ENCODE measurements at places on chromosomes 7 and 10.

DNA sequence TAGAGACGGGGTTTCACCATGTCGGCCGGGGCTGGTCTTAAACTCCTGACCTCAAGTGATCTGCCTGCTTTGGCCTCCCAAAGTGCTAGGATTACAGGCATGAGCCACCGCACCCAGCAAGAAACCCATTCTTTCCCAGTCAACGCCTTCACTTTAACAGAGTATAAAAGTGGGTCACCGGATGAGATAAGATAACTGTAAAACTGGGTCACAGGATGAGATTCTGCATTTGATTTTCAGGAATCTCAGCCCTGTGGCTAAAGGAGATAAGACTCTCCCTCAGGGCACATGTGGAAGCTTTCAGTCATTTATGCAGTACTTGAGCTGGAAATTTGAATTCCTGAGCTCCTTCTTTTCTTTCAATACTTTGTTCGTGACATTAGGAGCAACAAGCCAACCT is 70.8 kb downstream of the LRRC17 start:
- DNase-seq, result peak; percentile 79

DNA sequence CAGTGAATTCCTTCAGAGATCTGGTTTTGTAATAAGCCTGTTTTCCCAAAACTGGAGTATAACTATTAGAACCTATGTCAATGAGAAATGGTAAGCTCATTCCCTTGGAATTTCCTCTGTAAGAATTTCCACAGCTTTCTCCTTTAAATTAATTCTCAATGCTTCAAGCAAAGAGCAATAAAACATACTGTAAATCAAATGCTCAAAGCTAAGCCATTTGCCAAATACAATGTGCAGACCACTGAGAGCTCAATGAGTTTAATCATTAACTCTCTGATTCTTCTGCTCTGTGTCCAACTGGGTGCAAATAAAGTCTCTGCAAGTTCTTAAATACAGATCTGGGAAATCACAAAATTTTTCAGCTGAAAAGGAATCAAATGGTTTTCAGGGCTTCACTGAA is 227.6 kb upstream of the IMMP2L start:
- peak; percentile 44 for DNase-seq

- DNase-seq, result peak; percentile 79
These were observed 22.5 kb downstream of the LRRN3 start for GRCh38 chr7:111113263-111114017.

DNA sequence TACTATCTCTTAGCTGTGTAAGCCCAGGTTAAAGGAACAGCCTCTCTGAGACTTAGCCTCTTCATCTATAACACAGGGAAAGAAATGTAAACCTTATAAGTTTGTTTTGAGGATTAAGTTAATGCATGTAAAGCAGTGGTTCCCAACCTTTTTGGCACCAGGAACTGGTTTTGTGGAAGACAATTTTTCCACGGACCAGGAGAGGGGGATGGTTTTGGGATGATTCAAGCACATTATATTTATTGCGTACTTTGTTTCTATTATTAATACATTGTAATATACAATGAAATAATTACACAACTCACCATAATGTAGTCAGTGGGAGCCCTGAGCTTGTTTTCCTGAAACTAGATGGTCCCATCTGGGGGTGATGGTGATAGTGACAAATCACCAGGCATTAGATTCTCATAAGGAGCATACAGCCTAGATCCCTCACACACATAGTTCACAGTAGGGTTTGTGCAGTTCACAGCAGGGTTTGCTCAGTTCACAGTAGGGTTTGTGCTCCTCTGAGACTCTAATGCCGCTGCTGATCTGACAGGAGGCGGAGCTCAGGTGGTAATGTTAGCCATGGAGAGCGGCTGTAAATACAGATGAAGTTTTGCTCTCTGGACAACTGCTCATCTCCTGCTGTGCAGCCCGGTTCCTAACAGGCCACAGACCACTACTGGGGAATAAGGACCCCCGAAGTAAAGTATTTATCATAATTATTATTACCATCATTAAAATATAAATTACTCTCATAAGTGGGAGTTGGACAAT is 41.3 kb upstream of the ANK3 start:
- DNase-seq, result peak; percentile 26

DNA sequence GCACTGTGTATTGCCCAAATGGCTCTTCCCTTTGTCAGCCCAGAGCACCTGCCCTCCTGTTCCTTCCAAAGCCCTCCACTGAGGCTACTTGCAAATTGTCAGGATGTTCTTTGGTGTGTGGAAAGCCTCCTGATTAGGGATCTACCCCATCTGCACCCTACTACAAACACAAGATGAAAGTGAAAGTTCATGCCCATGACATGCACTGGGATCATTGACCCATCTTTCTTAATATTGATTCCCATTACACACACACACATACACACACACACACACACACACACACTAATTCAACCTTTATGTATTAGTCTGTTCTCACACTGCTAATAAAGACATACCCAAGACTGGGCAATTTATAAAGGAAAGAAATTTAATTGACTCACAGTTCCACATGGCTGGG is 213.7 kb upstream of the IGFBP3 start:
- DNase-seq, result no peak

DNA sequence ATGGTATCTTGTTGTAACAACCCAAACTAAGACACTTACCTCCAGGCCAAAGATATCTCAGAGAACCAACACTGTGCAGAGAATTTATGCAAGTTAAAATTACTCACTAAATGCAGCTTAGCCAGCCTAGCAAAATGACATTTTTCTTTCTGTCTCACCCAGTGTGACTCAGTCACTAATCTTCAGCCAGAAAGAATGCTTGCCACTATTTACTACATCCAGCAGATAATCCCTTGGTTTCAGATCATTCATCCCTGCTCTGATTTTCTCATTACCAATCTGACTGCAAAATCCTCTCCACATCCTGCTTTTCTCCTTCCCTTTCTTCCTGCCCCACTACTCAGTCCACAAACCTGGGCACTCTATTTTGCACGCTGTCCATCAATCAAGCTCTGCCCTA is 93.5 kb upstream of the NEBL start:
- peak; percentile 50 for DNase-seq

DNA sequence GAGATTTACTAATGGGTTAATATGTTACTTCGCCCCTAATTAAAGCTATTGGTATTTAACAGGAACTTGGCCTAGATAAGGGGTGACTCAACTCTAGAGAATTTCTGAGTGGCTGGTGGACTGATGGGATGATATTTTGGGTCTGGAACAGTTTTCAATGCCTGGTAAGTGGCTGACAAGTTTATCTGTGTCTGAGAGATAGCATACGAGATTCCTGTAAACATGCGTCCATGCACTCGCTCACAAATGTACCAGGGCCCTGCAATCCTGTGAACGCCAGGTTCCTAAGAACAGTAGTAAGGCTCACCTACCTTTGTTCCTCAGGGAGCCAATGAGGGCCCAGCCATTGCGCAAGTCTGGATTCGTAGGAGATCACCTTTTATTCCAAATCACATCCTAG is 683.8 kb upstream of the ANKRD30A start:
- DNase-seq, result peak; percentile 46

- no peak for DNase-seq
These were observed 5.6 kb upstream of the NSUN5 start for GRCh38 chr7:73314271-73314670.

DNA sequence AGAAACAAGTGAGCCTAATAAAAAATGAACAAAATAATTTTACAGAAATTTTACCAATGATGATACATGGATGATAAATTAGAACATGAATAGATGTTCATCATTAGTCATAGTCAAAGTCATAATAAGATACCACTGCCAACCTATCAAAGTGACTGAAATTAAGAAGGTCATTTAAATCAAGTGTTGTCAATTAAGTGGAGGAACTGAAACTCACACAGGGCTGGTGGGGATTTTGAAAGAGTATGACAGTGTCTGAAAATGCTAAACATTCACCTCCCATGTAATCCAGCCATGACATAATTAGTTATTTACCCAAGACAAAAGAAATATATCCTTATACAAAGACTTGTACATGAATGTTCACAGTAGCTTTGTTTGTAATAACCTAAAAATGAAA is 57.1 kb upstream of the DYNC1I1 start:
- DNase-seq, result no peak

GRCh38 chr7:66083677-66084076 is 8.1 kb downstream of the ASL start:
- DNase-seq, result no peak

GRCh38 chr10:15672469-15672868 is 47.3 kb downstream of the ITGA8 start:
- no peak for DNase-seq

GRCh38 chr10:61628151-61628874 is 34.4 kb upstream of the CABCOCO1 start:
- DNase-seq, result peak; percentile 76

DNA sequence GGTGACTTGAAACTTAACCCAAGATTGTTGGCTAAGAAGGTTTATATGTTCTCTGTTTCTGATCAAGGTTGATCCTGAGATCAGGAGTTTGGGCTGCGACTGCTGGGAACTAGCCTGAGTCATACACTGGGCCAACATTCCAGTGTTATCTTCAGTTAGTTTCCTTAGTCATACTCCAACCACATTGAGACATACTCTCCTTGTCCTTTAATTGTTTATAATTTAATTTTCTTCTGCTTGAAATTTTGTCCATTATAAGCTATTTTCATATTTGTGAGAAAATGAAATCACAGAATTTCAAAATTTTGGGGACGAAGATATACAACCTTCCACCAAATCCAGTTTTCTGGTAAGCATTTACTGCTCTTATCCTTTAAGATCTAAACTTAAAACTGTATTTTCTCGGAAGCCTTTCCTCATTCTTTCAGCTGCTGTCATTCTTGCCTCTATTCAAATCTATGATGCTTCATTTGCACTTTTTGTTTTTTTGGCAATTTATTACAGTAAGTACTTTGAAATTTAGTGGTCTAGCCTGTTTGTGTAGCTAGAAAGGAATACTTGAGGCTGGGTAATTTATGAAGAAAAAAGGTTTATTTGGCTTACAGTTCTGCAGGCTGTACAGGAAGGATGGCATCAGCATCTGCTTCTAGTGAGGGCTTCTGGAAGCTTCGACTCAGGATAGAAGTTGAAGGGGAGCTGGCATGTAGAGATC is 63.4 kb upstream of the POT1 start:
- DNase-seq, result peak; percentile 93

- no peak for DNase-seq
These were observed 52.2 kb downstream of the DIP2C start for GRCh38 chr10:637221-637620.

GRCh38 chr7:50335795-50336754 is 31.6 kb downstream of the IKZF1 start:
- no peak for DNase-seq

DNA sequence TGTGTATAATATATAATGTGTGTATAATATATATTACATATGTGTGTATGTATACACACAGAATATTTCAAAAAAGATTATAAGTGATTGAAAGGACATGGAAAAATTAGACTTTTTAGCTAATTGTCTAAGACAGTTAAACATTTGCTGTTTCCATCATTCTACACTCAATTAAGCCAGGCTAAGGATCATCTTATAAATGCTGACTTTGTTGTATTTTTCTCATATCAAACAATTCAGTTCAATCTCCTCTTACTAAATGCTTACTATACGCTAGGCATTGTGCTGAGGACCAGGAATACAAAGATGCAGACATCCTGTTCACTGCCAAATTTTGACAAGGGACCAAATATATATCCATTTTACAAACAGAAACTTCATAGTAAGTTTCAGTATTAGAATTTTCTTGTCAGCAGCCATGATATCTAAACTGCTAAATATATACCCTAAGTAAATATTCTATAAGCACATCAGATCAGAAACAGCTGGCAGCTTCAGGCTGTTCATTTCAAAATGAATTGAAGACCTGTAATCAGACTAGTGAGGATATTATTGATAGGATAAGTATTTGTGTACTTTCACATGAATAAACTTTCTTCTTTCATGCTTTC is 10.3 kb upstream of the LRRN3 start:
- no peak for DNase-seq

- DNase-seq, result no peak
These were observed 5.3 kb downstream of the FAM24A start for GRCh38 chr10:122915700-122916099.

DNA sequence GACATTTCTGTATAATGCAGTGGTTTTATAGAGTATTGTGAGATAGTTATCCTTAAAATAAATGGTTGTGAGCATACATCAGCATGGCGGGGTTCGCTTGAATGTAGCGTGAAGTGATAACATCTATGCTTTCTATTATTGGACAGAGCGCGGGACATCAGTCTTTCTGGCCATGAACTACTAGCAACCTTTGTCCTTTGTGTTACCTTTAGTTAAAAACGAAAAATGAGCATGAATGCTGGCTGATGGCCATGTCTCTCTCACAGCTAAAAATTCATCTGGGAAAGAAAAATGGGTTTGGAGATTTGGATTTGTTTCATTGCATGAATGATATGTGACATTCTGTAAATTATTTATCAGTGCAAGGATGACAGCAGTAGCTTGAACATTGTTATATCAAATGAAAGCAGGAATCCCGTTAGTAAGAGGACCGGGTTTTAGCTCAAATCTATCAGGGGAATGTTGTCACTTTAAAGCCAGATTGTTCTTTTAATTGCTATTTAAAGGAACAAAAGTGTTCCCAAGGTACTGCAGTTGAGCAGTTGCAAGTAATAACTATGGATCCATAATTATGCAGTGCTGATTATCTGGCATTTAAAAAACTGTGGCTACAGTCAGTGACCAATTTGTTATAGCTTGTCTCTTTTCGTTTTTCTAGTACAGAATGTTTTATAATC is 131.0 kb downstream of the KAT6B start:
- DNase-seq, result peak; percentile 22

DNA sequence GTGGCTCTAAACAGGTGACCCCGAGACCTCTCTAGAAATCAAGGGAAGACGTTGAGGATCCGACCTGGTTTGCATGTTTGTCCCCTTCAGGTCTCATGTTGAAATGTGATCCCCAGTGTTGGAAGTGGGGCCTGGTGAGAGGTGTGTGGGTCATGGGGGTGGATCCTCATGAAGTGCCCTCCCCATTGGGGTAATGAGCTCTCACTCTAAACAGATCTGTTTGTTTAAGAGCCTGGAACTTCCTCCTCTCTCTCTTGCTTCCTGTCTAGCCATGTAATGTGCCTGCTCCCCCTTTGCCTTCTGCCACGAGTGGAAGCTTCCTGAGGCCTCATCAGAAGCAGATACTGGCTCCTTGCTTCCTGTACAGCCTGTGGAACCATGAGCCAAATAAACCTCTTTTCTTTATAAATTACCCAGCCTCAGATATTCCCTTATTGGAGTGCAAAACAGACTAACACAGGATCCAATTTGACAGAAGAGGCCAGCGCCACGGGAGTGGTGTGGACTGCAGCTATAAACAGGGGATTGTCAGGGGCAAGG is 10.8 kb upstream of the POLM start:
- DNase-seq, result no peak

DNA sequence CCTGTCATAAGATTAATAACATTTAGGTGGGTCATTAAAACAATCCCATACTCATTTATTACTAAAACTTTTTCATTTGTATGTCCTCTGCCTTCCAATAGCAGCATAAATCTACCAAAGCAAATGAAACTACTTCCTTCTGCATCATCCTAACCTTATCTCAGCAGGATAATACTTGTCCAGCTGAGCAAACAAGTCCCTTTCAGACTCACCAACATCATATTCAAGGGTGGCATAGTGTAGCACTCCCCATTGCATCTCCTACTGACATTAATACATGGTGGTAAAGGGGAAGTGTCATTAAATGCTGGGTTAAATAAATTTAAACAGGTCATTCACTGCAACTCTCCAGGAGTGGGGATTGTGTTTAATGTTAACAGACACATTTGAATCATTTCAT is 3.4 kb upstream of the MINDY3 start:
- no peak for DNase-seq

GRCh38 chr7:140175221-140176121 is 1.3 kb downstream of the KDM7A start:
- peak; percentile 95 for DNase-seq

Data from fibroblast of the aortic adventitia (primary cell).